Stimulated activated CD4-positive, alpha-beta T cell treated with anti-CD3 and anti-CD28 coated beads, TNF-alpha, amount 100 ng/mL, for 24 hours (primary cell): ENCODE measurements at places on chromosomes 5 and 9.

DNA sequence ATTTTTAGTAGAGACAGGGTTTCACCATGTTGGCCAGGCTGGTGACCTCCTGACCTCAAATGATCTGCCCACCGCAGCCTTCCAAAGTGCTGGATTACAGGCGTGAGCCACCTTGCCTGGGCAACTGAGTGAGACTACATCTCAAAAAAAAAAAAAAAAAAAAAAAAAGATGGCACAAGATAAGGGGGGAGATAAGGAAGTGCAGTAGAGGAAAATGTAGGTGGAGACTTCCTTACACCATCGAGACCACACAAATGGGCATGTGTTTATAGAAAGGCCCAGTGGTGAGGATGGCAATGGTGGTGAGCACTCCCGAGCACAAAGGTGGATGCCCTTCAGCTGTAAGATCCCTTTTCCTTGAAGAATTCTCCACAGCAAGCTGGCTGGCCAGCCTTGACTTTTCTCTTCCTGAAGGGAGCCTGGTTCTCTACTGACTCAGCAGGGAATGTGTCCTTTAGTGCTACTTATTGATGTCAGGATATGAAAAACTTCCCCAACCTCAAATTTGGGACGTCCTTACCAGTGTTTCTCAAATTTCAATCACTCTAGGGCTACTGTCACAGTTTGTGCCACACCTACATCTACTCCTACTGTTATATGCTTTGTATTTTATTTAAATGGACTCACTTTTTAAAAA lies 28.2 kb downstream of the ERGIC1 start:
- DNase-seq = no peak

- no peak for DNase-seq
These were observed 28.6 kb downstream of the LAMC3 start for GRCh38 chr9:131037335-131038255.

DNA sequence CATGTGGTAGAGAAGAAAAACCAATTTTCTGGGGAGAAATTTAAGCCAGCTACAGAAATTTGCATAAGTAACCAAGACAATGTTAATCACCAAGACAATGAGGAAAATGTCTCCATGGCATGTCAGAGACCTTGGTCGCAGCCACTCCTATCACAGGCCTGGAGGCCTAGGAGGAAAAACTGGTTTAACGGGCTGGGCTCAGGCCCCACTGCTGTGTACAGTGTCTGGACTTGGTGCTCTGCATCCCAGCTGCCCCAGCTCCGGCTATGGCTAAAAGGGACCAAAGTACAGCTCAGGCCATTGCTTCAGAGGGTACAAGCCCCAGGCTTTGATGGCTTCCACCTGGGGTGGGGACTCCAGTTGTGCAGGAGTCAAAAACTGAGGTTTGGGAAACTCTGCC lies 1075.1 kb upstream of the CDH18 start:
- no peak for DNase-seq

- DNase-seq = no peak
These were observed 57.9 kb downstream of the DIAPH1 start for GRCh38 chr5:141560725-141561483.

GRCh38 chr5:176596069-176596644 lies 13.8 kb downstream of the GPRIN1 start:
- DNase-seq = no peak

DNA sequence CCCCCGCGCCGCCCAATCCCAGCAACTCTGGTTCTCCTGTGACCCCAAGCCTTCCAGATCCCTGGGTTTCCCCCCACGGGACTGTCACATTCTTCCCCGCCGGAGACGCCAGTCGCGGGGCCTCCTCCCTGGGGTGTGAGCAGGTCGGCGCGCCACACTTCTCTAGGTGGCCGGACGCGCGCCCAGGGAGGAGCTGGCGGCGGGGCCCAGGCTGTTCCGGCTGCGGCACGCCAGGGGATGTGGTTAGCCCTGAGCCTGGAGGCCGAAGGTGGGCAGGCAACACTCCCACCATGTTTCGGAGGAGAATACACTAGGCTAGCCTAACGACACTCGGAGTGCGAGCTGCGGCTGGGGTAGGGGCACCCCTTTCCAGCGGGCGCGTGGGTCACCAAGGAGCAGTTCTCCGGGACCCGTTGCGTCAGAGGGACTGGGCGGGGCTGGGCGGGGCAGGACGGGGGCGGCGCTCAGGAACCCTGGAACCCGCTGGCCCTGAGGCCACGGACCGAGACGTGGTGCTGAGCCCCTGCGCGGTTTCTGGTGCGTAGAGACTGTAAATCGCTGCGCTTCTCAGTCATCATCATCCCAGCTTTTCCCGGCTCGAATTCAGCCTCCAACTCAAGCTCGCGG lies at the start of gene SLC27A6:
Gene SLC27A6 (plus strand): TSS at position 478 of the 627 bp plus-strand sequence. CDS start 650 bp downstream, outside the sequence.
- no peak for DNase-seq

- DNase-seq = no peak
These were observed 7.3 kb downstream of the DNAJB5 start for GRCh38 chr9:34996905-34997279.

- DNase-seq = no peak
These were observed 713.4 kb downstream of the EFNA5 start for GRCh38 chr5:106957336-106957735.

DNA sequence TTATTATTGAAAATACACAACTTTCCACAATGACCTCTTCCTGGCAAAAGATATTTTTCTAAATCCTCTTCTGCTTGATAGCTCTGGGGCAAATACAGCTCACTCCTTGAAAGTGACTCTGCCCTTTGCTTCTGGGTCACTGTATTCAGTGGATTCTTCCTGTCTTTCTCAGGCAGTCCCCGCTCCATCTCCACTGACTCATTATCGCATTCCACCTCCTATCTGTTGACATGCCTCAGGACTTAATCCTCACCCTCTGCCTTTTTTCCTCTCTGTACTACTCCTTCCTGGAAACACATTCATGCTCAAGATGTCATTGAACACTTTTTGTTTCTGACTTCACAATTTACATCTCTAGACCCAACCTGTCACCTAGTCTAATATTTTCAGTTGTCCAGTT lies 8.4 kb upstream of the RGS7BP start:
- DNase-seq = no peak

DNA sequence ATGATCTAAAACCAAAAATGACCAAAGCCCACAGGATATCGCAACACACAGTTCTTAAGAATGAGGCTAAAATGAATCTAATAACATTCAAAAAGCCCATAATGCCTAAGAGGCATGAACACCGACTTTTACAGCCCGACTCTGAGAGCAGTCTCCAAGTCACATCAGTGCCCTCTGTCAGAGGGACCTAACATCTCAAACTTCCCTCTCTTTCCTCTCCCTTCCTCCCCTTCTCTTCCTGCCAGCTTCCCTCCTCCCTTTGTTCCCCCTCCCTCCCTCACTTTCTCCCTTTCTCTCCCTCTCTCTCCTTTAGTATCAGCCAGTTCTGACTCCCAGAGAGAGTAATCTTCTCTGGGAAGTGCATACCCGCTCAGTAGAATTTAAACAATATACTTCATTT lies 154.4 kb downstream of the GLIS3 start:
- DNase-seq = no peak

DNA sequence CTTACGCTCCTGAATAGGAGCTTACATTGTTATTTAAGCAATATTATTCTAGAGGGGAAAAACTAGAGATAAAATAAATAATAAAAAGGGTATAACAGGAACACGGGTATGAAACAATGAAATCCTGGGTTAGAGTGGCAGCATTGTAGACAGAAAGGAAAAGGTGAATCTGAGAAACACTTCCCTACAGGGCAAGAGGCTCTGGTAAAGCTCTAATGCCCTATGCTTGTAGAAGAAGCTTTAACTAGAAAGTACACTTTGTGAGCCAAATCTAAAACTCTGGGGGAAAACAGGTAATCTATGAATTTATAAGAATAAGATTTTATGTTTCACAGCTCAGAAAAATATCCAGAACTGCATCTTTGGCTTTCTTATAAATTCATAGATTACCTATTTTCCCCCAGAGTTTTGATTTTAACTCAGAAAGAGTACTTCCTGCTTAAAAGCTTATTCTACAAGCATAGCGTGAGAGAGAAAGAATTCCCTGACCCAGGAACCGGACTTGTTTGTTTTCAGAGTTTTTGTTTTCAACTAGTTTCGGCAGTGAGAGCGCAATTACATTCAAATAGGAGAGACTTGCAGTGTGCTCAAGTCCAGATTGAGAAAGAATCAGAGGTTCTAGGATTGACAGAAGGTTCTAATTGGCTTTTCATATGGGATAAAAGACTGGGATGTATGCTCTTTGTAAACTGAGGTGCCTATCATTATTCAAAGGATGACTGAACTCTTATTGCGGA lies 651.0 kb upstream of the RORB start:
- DNase-seq = no peak

DNA sequence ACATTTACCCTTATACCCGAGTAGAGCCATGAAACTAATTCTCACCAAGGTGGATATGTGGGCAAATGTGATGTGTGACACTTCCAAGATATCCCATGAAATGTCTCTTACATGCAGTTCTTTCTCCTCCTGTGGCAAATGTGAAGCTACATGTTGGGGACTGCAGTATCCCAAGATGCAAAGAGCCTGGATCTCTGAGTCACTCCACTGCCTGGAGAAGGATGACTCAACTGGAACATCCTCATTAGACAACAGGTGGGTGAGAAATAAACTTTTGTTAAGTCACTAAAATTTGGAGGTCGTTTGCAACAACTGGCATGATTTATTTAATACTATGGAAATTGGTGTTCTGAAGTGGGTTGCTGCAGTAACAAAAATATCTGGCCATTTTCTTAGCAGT lies 36.5 kb upstream of the TENT4A start:
- DNase-seq = no peak

- DNase-seq = no peak
These were observed 2.1 kb upstream of the ALDH7A1 start for GRCh38 chr5:126597156-126597555.

GRCh38 chr5:67910546-67910945 lies 305.0 kb upstream of the PIK3R1 start:
- DNase-seq = no peak

- DNase-seq = no peak
These were observed 979.9 kb upstream of the DMAC1 start for GRCh38 chr9:8779478-8779877.

GRCh38 chr5:35198075-35198474 lies 32.2 kb downstream of the PRLR start:
- DNase-seq = no peak

GRCh38 chr9:14311956-14312685 lies 1.8 kb downstream of the NFIB start:
- no peak for DNase-seq

DNA sequence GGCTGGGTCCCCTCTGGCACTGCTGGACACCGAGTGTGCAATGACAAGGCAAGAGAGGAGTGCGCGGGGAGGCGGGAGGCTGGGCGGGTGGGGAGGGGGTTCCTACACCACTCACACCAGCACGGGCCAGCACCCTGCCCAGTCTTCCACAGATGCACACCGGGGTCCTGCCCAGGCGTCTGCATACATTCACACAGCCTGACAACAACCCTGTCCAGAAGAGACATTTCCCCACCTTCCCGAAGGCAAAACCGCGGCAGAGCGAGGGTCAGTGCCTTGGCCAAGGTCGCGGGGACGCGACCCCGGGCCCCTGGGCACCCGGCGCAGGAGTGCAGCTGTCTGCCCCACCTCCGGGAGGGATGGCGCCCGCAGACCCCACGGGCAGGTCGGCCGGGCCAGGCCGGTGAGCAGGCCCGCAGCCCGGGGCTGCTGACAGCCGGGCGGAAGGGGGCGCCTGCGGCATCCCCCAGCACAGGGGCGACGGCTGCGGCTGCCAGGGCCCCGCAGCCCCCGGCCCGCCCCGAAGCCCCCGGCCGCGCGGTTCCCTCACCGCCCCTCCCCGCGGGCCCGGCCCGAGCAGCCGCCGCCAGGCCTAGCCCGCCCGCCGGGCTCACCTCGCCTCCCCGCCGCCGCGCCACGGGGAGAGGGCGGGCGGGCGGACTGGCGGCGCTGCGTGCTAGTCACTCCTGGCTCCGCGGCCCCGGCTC lies 496 bp downstream of the MAPK9 start:
- DNase-seq = no peak

GRCh38 chr9:132506977-132507669 lies 75.3 kb upstream of the BARHL1 start:
- DNase-seq = no peak

- no peak for DNase-seq
These were observed 757 bp downstream of the TMEM250 start for GRCh38 chr9:136117916-136118319.

DNA sequence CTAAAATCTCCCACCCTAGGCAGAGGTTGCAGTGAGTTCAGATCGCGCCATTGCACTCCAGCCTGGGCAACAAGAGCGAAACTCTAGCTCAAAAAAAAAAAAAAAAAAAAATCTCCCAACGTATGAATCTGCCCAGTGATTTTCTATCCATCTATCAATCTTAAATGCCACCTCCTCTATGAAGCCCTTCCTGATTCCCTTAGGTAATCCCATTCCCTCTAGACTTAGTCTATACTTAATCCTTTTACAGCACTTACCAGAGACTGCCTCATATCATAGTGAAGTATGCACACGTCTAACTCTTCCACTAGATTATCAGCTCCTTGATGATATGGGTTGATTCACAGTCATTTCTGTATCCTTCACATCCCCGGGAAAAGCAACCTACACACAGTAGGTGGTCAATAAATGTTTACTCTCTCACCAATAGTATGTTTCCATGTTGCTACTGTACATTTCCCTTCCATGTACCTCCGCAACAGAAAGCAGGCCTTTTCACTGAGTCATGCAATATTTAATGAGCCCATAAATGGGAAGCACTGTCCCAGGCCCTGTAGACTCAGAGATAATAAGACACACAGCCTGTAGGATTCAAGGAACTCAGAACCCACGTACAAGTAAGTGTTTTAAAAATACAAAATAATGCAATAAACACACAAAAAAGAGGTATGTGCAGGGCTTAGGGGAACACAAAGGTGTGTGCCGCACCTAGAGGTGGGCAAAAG lies 1.2 kb downstream of the DROSHA start:
- DNase-seq = no peak

- no peak for DNase-seq
These were observed 215.1 kb downstream of the PAPPA start for GRCh38 chr9:116368680-116369079.

DNA sequence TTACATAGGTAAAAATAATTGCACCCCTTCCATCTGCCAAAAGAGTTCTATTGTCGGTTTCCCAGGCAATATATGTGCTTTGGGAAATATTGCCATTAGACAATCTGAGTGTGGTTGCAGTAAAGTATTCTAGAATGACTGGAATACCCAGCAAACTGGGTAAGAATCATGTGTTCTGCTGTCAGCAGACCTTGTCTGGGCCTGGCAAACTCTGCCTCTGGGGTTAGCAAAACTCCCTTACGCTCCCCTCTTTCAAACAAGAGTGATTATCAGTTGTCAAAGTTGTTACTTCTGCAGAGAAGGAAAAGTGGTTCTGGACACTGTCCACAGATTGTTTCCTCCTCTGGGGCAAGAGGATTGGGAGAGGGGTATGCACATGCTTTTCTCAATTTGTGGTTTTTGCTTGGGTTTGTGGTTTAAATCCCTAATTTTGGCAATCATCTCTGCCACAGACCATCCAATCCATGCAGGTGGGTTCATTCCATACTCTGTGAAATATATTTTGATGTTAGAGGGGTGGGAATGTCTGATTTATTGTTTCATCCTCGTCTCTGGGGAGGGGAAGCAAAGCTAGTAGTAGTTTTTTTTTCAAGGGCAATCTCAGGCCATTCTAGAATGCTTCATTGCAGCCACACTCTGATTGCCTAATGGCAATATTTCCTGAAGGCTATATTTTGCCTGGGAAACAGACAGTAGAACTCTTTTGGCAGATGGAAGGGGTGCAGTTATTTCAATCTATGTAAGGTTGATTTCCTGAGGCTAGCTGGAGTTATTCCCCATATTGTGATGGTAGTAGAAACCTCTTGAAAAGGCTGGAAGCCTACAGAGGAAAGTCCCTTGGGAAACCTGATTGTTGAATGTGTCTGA lies 24.0 kb upstream of the TNFSF15 start:
- no peak for DNase-seq

- no peak for DNase-seq
These were observed 11.7 kb upstream of the RPS14 start for GRCh38 chr5:150461231-150461630.
